IMR-90 (cell line): ENCODE measurements at places on chromosomes 5 and 9. TPM values are rescaled to one million over a fixed set of nuclear protein-coding genes. Genes with fewer than 3 reads are reported as not detected.

The CTSV gene
- total RNA-seq, result 0.54 and 0.56 TPM in 2 replicates

The IL5 gene
- total RNA-seq, result not detected in 2 replicates

The ZFP37 gene
- total RNA-seq, result 3.6 and 4.4 TPM in 2 replicates

The NDUFAF2 gene
- total RNA-seq, result 11.8 and 34.2 TPM in 2 replicates

The OLFML2A gene
- 1.4 and 2.0 TPM in 2 replicates for total RNA-seq

DNA sequence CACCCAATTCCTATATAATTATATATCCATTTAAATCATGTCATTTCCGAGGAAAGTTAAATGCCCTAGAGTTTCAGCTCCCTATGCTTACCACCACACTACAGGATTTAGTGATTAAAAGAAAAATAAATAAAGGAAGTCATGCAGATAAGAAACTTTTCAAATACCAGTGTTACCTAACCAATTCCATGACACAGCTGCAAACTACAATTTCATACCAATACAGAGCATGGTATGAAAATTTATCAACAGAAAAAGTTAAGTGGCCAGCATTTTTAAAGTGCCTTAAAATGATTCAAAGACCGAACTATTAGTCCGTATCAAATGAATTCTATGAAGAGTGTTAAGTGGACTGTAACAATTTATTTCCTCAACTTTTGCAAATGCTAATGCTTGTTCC, 35.9 kb downstream of the CEP120 start:
- no peak overlapping the region for H3K27ac ChIP-seq
- peaks cover 10% of the 10 kb centered on the region for H3K36me3 ChIP-seq
- H3K4me3 ChIP-seq, result no peak overlapping the region
- H3K27me3 ChIP-seq, result no peaks in the 10 kb centered on the region
- H3K4me1 ChIP-seq, result no peaks in the 10 kb centered on the region
- peak; percentile 12 for DNase-seq

- H3K4me3 ChIP-seq, result no peak overlapping the region
- peak; percentile 87 for DNase-seq
- no peaks in the 10 kb centered on the region for H3K36me3 ChIP-seq
- peaks cover 2% of the 10 kb centered on the region; the same call in 1 of the 2 replicates for H3K4me1 ChIP-seq
- H3K27me3 ChIP-seq, result no peaks in the 10 kb centered on the region
These were observed 242.3 kb upstream of the PTGER4 start for GRCh38 chr5:40437452-40437861.

DNA sequence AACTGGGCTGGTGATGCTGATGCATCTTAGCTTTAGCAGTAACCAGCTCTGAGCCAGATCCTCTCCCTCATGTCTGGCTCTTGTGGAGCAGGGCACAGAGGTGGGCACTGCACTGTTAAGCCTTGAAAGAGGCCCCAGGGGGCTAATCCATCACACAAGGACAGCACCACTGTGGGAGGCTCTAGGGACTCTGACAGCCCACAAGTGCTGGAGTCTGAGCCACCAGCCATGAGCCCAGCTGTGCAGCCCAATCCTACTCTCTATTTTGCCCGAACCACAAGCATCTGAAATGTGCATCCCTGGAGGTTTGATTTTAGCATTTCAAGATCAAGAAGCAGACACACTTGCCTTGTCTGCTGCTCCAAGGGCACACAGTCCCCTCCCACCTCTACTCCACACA, 407.1 kb upstream of the TRPC7 start:
- H3K4me1 ChIP-seq, result no peaks in the 10 kb centered on the region
- H3K4me3 ChIP-seq, result no peak overlapping the region
- no peak overlapping the region for H3K27ac ChIP-seq
- no peaks in the 10 kb centered on the region for H3K36me3 ChIP-seq
- H3K27me3 ChIP-seq, result no peaks in the 10 kb centered on the region

GRCh38 chr9:34647651-34648050, 1.2 kb downstream of the GALT start:
- H3K27ac ChIP-seq, result peak overlapping the region; percentile 82; the same call in 1 of the 2 replicates
- peak overlapping the region; percentile 76 for H3K4me3 ChIP-seq
- H3K4me1 ChIP-seq, result peaks cover 24% of the 10 kb centered on the region

- no peaks in the 10 kb centered on the region; the same call in 1 of the 2 replicates for H3K4me1 ChIP-seq
- no peaks in the 10 kb centered on the region for H3K36me3 ChIP-seq
- DNase-seq, result no peak
These were observed 185.9 kb upstream of the ZNF618 start for GRCh38 chr9:113690055-113690740.

- H3K27me3 ChIP-seq, result peaks cover 43% of the 10 kb centered on the region
- no peak overlapping the region for H3K4me3 ChIP-seq
- no peaks in the 10 kb centered on the region for H3K36me3 ChIP-seq
- DNase-seq, result no peak
- H3K4me1 ChIP-seq, result no peaks in the 10 kb centered on the region; the same call in 1 of the 2 replicates
These were observed 117.3 kb upstream of the LHFPL2 start for GRCh38 chr5:78765756-78766411.

DNA sequence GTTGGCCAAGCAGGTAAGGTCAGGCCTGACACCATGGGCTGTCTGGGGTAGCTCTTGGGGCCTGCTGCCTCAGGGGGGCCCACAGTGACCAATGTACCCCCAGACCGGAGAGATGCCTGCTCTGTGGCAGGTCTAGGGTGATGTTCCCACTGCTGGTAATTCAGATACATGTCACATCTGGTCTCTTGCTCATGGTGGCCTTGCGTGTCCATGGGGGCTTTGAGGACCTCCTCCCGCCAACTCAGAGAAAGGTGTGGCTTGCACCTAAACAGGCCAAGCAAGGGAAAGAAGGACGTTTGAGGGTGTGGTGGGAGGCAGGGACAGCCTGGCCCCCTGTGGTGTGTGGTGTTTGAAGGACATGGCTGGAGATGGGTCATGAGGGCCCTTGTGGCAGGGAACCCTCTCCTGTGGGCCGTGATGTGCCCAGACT, 75.2 kb downstream of the PHF2 start:
- H3K27ac ChIP-seq, result no peak overlapping the region
- H3K4me1 ChIP-seq, result no peaks in the 10 kb centered on the region
- H3K27me3 ChIP-seq, result no peaks in the 10 kb centered on the region

GRCh38 chr5:74476046-74476818, 164.3 kb downstream of the ENC1 start:
- H3K27me3 ChIP-seq, result peaks cover 7% of the 10 kb centered on the region
- DNase-seq, result no peak
- no peak overlapping the region for H3K27ac ChIP-seq

- H3K4me1 ChIP-seq, result no peaks in the 10 kb centered on the region
- H3K4me3 ChIP-seq, result no peak overlapping the region
- no peaks in the 10 kb centered on the region for H3K27me3 ChIP-seq
- 0 out of 2 replicates have a peak, but pooled peaks cover 1% of the 10 kb centered on the region for H3K36me3 ChIP-seq
These were observed 131.5 kb downstream of the PAM start for GRCh38 chr5:102886586-102886985.

GRCh38 chr5:136754216-136754615, 388.9 kb upstream of the TRPC7 start:
- no peak overlapping the region for H3K4me3 ChIP-seq
- no peak for DNase-seq
- H3K27me3 ChIP-seq, result no peaks in the 10 kb centered on the region
- no peaks in the 10 kb centered on the region for H3K4me1 ChIP-seq

GRCh38 chr5:126814721-126815404, 37.9 kb downstream of the LMNB1 start:
- peak; percentile 65 for DNase-seq
- H3K27ac ChIP-seq, result peak overlapping the region; percentile 48; the same call in 1 of the 2 replicates
- H3K4me1 ChIP-seq, result peaks cover 10% of the 10 kb centered on the region
- no peaks in the 10 kb centered on the region for H3K27me3 ChIP-seq
- H3K36me3 ChIP-seq, result peaks cover 4% of the 10 kb centered on the region; the same call in 1 of the 2 replicates

DNA sequence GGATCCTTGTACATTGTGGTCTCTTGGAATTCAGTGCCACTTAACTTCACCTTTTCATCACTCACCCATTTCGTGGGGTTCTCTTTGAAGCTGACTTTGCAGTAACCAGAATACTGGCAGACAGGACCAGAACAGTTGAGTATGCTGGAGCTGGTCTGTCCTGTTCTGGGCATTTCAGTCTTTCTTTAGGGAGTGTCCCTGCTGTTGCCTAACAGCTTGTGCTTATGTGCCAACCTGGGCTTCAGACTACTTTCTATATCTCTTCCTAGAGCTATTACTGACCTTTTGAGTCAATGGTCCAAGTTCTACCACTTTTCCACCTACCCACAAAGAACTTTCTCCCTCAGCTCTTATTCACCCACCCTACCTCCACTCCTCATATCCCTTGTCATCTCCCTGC, 10.0 kb upstream of the INSL6 start:
- DNase-seq, result no peak
- no peaks in the 10 kb centered on the region for H3K4me1 ChIP-seq
- no peak overlapping the region for H3K4me3 ChIP-seq
- H3K27me3 ChIP-seq, result peaks cover 9% of the 10 kb centered on the region
- H3K36me3 ChIP-seq, result no peaks in the 10 kb centered on the region

DNA sequence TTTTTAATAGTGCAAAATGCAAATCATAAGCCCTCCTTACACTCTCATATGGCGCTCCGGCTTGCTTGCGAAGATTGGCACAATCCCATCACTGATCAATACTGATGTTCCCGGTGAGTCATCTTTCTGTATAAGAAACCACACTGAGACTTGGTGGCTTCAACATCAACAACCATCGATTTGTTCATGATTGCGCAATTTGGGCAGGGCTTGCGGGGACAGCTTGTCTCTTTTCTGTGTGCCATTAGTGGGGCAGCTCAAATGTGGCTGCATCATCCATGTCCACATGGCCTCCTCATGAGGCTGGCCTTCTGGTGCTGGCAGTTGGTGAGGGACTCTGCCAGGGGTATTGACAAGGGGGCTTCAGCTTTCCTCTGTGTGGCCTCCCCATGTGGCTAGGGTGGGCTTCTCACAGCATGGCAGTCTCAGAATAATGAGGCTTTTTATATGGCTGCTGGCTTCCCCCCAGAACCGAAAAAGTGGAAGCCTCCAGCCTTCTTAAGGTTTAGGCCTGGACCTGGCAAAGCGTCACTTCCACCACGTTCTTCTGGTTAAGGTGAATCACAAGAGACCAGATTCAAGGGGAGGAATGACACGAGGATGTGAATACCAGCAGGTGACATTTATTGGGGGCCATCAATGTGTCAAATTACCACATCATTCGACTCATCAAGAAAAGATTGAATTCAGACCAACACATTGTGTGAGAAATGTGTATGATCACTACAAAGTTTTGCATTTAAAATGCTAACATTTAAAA, 79.5 kb upstream of the NFIL3 start:
- no peaks in the 10 kb centered on the region for H3K27me3 ChIP-seq
- H3K36me3 ChIP-seq, result no peaks in the 10 kb centered on the region
- H3K4me1 ChIP-seq, result peaks cover 4% of the 10 kb centered on the region
- no peak overlapping the region for H3K27ac ChIP-seq
- no peak for DNase-seq

GRCh38 chr9:4147476-4148230, 152.2 kb downstream of the GLIS3 start:
- H3K4me1 ChIP-seq, result peaks cover 19% of the 10 kb centered on the region
- no peaks in the 10 kb centered on the region for H3K36me3 ChIP-seq
- no peak overlapping the region for H3K27ac ChIP-seq
- no peak overlapping the region for H3K4me3 ChIP-seq

DNA sequence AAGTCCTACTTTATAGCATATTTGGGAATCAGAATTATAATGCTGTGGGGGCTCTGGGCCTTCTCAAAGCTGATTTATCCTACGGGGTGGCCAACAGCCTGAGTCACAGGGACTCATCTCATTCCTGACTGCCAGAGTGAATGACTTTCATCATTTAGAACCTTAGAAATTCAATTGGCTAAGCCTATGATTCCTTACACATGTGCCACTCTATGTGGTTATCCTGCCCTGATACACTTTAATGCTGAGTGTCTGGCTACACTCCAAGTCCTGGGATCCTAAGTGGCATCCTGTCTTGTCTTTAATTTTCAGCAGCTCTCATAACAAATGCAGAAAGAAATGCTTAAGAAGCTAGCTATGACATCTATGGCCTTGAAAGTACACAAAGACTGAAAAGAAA, 75.2 kb upstream of the FREM1 start:
- H3K36me3 ChIP-seq, result no peaks in the 10 kb centered on the region
- no peaks in the 10 kb centered on the region for H3K27me3 ChIP-seq
- no peak overlapping the region for H3K4me3 ChIP-seq
- DNase-seq, result no peak

GRCh38 chr5:96537386-96537785, 104.3 kb upstream of the PCSK1 start:
- H3K36me3 ChIP-seq, result no peaks in the 10 kb centered on the region
- peaks cover 5% of the 10 kb centered on the region; the same call in 1 of the 2 replicates for H3K4me1 ChIP-seq
- no peaks in the 10 kb centered on the region for H3K27me3 ChIP-seq

DNA sequence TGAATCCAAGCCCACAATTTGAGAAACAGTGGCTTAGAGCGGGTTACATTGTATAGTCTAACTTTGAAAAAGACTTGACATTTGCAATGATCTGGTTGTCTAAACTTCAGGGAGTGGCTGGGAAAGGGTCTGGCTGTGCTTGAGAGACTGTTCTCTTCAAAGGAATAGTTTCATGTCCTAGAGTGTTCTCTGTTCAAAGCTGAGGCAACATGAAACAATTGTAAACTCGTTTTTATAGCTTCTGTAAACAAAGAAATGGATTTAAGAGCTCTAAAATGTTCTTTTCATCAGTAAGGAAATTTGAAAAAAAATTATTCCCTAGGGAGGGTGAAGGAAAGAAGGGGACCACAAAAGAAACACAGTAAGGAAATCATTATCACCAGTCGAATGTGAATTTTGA, 41.6 kb downstream of the FOCAD start:
- H3K36me3 ChIP-seq, result peaks cover 11% of the 10 kb centered on the region
- H3K4me3 ChIP-seq, result no peak overlapping the region

DNA sequence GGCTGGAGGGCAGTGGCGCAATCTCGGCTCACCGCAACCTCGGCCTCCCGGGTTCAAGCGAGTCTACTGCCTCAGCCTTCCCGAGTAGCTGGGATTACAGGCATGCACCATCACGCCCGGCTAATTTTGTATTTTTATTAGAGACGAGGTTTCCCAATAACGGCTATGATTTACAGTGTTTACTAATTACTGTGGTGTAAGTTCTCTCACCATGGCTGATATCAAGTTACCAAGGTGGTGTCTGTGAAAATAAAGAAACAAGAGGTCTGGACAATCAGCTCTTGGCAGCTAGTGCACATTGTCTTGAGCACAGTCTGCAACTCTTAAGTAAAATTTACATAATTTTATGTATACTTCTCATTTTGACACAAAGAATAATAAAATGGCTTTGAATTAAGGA, 385.5 kb upstream of the COX7C start:
- DNase-seq, result no peak
- H3K36me3 ChIP-seq, result no peaks in the 10 kb centered on the region
- H3K4me3 ChIP-seq, result no peak overlapping the region
- no peak overlapping the region for H3K27ac ChIP-seq
- H3K27me3 ChIP-seq, result no peaks in the 10 kb centered on the region
